ENCODE measurements at places on chromosomes 2 and 18.
A peak's percentile ranks its signal among the peaks of the same experiment; 100 is the strongest.

DNA sequence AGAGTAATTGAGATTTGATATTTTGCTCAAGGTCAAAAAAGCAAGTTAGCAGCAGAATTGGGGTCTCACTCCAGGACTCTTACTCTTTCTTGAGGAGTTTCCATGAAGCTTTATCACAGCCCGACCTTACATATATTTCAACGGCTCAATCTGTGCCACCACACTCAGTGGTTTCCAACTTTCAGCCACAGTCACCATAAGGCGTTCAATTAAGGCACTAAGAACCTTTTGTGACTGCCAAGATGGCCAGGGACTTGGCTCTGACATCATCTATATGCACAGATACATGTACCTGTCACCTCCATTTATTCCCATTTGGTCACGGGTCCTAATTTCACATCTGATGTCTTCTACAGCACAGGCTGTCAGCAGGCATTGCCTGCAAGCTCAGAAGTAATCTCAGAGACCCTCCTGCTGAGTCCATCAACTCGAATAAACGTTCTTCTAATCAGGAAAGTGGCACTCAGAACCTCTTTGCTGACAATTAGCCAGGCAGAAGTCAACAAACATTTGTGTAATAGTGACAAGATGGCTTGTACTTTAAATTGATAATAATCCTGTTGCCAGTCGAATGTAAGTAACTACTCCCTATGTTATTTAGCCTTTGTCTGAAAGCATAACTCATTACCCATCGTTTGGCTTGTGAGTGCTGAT is 16.1 kb downstream of the DYTN start:
- DNase-seq = no peak

GRCh38 chr18:4241090-4241617 is 214.0 kb downstream of the DLGAP1 start:
- DNase-seq = no peak

GRCh38 chr2:119826370-119826961 is 66.7 kb downstream of the PTPN4 start:
- DNase-seq = peak; percentile 42

GRCh38 chr2:233267516-233268245 is 16.2 kb downstream of the ATG16L1 start:
- no peak for DNase-seq

- DNase-seq = peak; percentile 90
Observed at GRCh38 chr2:232901736-232902578, 31.9 kb downstream of the SNORC start.

Data from RWPE1 (cell line).